Mucosa of descending colon (tissue), 3 donors: ENCODE measurements at places on chromosomes 11 and 22. TPM values are rescaled to one million over a fixed set of nuclear protein-coding genes. Genes with fewer than 3 reads are reported as not detected.

GRCh38 chr11:76617553-76618265, 52.8 kb downstream of the LRRC32 start:
- DNase-seq = no peak

- no peak for DNase-seq
These were observed 55.6 kb downstream of the ARHGEF12 start for GRCh38 chr11:120391854-120392253.

GRCh38 chr22:39574779-39575551, 4.4 kb downstream of the CACNA1I start:
- DNase-seq = no peak

DNA sequence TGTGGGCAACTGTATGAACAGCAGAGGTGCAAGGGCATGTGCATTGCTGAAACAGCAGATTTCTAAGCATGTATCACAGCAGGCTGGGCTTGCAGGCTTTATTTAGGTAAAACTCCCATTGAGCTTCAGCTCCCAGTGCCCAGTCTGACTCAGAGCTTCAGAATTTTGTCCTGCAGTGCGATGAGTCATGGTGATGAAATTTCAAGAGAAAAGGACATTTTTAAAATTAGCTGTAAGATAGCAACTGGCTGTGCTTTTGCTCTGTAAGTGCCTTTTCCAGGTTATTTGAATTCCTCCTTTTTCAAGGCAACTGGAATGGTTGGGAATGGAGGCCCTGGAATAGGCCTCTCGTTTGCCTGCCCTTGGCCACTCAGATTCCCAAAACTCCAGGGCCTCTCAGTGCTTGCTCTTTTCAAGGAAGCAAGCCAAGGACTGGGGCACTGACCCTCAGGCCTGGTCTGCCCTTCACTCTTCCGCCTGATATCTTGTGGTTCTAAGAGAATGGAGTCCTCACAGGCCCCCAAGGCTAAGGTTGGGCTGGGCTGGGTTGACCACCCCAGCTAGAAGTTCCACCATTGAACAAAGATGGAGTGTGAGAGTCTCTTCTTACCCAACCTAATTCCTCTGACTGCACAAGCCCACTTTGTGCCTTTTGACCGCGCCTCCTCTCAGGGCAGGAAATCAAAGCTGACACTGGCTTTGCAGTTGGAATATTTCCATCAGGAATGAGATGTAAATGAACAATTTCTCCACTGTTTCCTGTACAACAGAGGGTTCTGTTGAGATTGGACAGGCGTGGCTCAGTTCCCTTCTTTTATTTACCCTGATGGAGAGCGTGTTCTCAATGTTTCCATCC, 59.5 kb upstream of the PRSS23 start:
- DNase-seq = peak; percentile 15

GRCh38 chr22:24427500-24428164, at the start of gene ADORA2A:
Gene ADORA2A, plus strand, starts transcription at chr22:24427599. Its CDS starts 5,806 bp downstream, at chr22:24433405.
- peak; percentile 71 for DNase-seq

DNA sequence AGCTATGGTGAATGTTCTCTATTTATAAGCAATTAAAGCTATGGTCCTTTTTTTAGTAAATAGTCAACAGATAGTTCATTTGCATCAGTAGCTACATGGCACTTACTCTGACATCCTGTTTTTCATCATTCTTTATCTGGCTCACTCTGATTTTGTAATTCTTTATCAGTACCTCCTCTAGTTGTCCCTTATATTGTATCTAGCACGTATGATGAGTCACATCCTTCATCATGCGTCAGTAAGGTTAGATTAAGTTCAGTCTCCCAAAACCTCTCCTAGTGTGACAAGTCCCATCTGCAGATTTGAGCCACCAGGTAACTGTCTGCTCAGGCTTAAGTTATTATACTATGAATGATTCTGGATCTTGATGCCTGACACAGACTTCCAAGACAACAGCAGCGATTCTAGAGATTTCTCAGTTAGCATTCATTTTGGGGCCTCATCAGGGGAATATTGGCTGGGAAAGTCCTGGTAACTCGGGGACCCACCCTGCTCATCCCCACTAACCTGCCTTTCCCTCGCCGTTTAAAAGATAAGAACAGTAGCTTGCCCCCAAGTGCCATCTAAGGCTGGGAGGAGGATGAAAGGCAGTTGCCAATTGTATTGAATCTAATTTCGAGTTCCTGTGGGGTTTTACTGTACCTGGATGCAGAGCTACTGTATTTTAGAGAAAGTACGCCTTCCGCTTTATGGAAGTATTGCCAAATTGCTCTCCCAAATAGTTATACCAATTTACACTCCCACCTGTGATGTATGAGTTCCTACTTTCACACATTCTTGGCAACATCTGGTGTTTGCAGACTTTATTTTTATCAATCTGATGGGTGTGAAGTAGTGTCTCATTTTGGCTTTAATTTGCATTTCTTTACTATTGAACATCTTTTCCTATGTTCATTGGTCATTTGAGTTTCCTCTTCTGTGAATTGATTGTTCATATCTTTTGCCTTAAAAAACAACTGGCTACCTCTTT, 55.9 kb downstream of the ZC3H12C start:
- no peak for DNase-seq

DNA sequence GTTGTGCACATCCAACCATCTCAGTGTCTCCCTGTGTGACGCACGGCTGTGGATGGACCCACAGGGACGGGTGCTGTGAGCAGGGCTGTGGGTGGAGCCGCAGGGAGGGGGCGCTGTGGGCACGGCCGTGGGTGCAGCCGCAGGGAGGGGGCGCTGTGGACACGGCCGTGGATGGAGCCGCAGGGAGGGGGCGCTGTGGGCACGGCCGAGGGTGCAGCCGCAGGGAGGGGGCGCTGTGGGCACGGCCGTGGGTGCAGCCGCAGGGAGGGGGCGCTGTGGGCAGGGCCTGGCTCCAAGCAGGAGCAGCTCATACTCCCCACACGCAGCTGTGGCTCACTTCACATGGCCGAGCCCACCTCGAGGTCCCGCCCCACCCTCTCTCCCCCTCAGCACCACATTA, 6.0 kb upstream of the MAPK11 start:
- DNase-seq = peak; percentile 82

SLC5A1 gene
- total RNA-seq = 25.8 TPM

MS4A7 gene
- 28.1 TPM for total RNA-seq

DNA sequence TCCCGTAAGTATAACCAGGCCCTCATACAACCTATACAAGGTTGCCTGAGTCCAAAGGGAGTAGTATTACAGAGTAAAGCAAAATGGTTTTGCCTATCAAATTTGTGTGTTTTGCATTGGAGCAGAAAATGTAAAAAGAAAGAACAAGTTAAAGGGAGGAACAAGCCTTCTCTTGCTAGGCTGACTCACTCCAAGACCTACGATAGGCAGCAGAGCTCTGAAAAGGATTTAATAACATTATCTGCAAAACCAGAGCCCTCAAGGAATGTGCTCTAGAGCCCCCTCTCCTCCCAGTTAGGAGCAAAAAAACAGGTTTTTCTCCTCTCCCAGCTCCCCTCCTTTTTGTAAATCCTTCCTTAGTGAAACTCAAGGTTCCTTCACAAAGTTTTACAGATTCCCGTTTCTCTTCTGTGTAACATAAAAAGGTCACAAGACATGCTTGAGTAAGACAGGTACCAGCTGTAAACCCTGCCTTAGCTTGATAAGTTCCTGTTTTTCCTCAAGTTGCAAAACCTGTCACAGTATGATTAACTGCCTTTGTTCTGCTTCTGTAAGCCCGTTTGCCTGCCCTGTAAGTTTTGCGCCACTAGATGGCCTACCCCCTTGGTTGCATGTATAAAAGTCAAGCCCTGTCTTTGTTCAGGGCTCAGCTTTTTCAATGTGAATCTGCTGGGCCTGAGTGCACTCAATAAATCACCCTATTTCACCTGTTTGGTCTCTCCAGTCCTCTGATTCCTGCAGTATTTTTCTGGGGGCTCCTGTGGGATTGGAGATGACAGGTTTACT, 498.2 kb downstream of the KCNA4 start:
- DNase-seq = no peak

GRCh38 chr22:48782811-48783511, 1044.7 kb downstream of the BRD1 start:
- DNase-seq = no peak

GRCh38 chr22:35353318-35353717, 27.6 kb upstream of the HMOX1 start:
- DNase-seq = no peak

- DNase-seq = no peak
These were observed 25.0 kb downstream of the IGLL1 start for GRCh38 chr22:23555118-23555517.

OR51E2 gene
- total RNA-seq = 0.46 TPM

DNA sequence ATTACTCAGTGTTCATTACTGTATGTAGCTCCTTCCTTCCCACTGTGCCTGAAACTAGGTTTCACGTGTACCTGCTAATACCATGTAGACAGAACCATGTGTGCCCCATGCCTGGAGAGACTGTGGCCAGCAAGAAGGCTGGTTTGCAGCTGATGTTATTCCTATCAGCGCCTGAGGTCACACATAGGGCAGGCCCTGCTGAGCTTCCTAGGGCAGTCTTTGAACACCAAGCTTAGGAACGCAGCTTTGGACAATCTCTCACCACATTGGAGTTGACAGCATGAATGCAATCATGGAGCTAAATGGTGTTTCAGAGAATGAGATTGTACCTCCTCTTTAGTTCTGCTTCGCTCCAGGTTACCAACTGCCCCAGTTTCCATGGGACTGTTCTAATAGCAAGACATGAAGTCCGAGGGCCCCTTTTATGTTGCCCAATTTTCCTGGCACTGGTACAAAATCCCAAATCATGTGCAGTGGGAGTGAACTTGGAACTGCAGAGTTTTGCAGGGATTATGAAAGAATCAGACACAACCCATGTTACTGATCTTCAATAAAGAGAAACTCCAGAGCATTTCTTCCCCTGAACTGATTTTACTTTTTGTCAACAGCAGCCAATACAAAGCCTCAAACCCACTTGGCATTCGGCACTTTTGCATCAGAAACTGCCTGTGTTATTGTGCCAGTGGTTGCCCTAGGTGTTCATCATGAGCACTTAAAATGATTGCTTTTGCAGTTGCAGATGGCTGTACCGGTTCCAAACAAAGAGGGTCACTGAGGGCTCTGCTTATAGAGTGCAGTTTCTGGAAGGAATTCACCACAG, 154.2 kb upstream of the TTC12 start:
- no peak for DNase-seq

- no peak for DNase-seq
These were observed 82.4 kb downstream of the ME3 start for GRCh38 chr11:86589856-86590589.

HORMAD2 gene
- total RNA-seq = not detected
